ENCODE measurements at places on chromosomes 2 and 18.

DNA sequence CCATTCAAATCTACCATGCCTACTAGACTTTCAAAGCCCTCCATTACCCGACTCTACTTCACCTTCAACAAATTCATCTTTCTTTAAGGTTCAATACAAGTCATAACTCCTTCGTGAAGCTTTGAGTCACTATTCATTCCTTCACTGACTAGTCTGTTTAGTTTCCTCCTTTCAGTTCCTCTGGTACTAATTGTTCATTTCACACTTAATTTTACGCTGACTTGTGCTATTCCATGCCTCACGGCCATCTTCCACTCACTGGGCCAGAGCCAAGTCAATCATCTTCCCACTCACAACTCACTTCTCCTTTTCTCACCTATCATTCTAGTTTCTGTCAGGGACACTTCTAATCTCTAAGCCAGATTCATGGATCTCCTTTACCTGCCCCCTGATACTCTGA is 136.2 kb downstream of the MTX2 start:
- no peaks in the 10 kb centered on the region for H3K36me3 ChIP-seq
- H3K4me3 ChIP-seq, result no peak overlapping the region
- H3K4me1 ChIP-seq, result 0 out of 2 replicates have a peak, but pooled peaks cover 4% of the 10 kb centered on the region
- DNase-seq, result no peak
- no peak overlapping the region for H3K27ac ChIP-seq

DNA sequence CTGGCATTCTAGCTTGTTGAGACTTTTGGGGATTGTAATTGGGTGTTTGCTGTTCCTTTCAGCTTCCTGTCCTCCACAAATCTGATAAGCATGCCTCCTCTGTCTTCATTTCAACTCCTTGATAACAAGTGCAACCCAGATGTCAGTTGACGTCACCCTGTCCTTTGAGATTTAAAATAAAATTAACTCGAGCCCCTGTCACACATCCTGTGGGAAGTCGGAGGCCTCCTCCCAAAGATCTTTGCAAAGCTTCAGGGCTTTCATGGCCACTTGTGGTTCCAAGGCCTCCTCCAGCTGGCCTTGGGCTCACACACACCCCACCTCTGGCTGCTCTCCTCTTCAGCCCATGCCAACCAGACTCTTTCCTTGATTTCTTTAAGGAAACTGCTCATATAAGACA is 69.9 kb upstream of the ITGA6 start:
- no peak overlapping the region for H3K27ac ChIP-seq
- H3K4me1 ChIP-seq, result no peaks in the 10 kb centered on the region
- DNase-seq, result no peak
- no peaks in the 10 kb centered on the region for H3K36me3 ChIP-seq
- no peak overlapping the region for H3K4me3 ChIP-seq

DNA sequence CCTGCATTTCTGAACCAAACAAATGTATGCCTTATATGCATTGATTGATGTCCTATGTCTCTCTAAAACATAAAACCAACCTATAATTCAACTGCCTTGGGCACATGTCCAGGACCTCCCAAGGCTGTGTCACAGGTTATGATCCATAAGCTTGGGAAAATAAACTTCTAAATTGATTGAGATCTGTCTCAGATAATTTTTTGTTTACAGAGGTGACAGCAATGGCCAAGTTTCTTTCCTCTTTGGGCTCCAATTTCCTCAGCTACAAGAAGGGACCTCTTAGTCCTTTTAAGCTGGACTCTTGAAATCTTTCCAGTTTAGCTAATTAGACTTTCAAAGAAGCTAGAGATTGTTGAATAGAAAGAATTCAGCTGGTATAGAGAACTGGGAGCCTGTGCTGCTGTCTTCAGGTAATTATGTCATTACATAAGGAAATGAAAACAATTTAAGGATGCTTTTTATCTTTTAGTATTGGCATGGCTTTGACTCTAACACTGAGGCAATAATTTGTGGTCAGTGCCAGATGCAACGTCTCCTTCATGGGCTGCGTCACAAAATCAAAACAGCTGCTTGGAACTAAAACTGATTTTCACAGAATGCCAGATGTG is 412.1 kb upstream of the TRIB2 start:
- no peaks in the 10 kb centered on the region for H3K27me3 ChIP-seq
- no peaks in the 10 kb centered on the region for H3K4me1 ChIP-seq
- no peak for DNase-seq
- no peak overlapping the region for H3K4me3 ChIP-seq
- H3K27ac ChIP-seq, result no peak overlapping the region

DNA sequence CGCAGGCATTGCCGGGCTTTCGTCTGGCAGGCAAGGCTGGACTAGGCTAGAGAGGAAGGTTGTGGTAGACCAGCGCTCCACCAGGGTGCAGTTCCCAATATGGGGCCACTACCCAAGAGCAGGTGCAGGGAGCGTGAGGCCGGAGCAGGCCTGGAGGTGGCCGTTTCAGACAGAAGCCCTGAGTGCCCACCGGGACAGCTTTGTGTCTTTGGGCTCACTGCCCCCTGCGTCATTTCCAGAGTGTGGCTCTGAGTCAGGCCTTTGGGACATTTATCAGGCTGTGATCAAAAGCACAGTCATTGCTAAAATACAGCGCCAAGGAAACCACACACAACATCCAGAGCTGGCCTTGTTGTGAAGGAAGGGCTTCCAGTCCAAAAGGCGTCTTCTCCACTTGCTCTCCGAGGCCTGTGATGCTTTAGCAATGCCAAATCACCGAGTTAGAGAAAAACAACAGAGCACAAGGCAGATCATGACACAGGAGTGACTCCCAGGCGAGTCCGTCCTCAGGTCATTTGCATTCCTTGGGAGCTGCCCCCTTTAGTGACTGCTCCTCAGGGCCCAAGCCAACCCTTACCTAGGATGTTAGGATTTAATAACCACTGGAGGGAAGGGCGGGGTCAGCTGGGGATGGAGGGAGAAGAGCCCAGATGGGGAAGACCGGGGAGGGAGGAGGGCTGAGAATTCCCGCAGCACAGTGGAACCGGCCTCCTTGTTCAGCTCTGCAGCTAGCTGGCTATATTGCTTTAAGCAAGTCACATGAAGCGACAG is 42.3 kb downstream of the RFX8 start:
- no peaks in the 10 kb centered on the region for H3K27me3 ChIP-seq
- no peak overlapping the region for H3K27ac ChIP-seq
- DNase-seq, result no peak
- H3K4me1 ChIP-seq, result no peaks in the 10 kb centered on the region

DNA sequence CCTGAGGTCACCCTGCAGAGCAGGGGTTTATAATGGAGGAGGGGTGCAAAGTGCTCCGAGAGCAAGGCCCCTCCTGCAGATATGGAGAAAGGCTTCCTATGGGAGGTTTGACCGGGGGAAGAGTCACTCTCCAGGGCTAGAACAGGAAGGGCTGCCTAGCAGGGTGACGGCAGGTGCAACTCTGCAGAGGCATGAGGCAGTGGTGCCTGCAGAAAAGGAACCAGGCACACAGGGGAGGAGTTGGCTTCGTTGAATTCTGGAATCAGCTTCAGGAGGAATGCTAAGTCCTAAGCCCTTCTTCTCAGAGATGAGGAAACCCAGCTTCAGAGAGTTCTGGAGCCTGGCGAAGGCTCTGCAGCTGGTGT is 17.5 kb upstream of the HPCAL1 start:
- H3K27me3 ChIP-seq, result no peaks in the 10 kb centered on the region
- no peaks in the 10 kb centered on the region for H3K4me1 ChIP-seq
- H3K27ac ChIP-seq, result no peak overlapping the region
- no peak overlapping the region for H3K4me3 ChIP-seq
- H3K36me3 ChIP-seq, result no peaks in the 10 kb centered on the region

- no peak overlapping the region for H3K4me3 ChIP-seq
- no peaks in the 10 kb centered on the region for H3K27me3 ChIP-seq
- no peak for DNase-seq
- 0 out of 2 replicates have a peak, but pooled peaks cover 6% of the 10 kb centered on the region for H3K4me1 ChIP-seq
These were observed 909.2 kb upstream of the FANCL start for GRCh38 chr2:59150217-59150849.

GRCh38 chr2:174263997-174264396 is 15.7 kb upstream of the OLA1 start:
- no peaks in the 10 kb centered on the region for H3K36me3 ChIP-seq
- H3K27ac ChIP-seq, result no peak overlapping the region
- DNase-seq, result no peak
- no peaks in the 10 kb centered on the region for H3K27me3 ChIP-seq
- H3K4me1 ChIP-seq, result no peaks in the 10 kb centered on the region

Measured in MM.1S (cell line).